ENCODE measurements at places on chromosomes 11 and 22.
A peak's percentile ranks its signal among the peaks of the same experiment; 100 is the strongest.

- peak; percentile 42 for DNase-seq
These were observed 26.0 kb downstream of the ZNRF3 start for GRCh38 chr22:28909375-28909774.

- DNase-seq = no peak
These were observed 21.0 kb upstream of the SWAP70 start for GRCh38 chr11:9642894-9643293.

DNA sequence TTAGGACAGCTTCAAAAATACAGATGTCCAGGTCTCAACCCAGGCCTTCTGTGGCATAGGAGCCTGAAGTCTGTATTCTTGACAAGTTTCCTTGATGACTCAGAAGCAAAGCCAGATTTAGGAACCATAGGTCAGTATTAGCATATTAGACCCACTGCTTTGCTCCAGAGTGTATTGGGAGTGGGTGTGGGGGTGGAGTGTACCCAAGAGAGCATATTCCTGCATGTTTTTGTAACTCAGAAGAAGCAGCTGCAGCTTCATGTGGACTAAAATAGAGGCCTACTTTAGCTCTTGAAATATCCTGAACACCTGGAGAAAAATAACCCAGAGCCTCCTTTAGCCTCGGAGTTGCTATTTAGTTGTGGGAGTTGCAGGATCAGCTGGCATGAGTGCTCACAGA lies 106.7 kb downstream of the CCDC81 start:
- DNase-seq = no peak

GRCh38 chr11:47724041-47724729 lies 9.0 kb upstream of the AGBL2 start:
- DNase-seq = no peak

DNA sequence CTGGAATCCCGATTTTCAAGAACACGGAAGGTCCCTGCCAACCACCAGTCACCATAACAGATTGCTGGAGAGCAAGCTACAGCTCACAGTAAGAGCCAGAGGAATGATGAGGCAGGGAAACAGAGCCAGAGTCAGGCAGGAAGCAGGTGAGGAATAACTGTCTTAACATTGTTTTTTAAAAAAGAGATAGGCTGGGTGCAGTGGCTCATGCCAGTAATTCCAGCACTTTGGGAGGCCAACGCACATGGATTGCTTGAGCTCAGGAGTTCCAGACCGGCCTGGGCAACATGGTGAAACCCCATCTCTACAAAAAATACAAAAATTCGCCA lies 13.5 kb upstream of the CASTOR1 start:
- no peak for DNase-seq

DNA sequence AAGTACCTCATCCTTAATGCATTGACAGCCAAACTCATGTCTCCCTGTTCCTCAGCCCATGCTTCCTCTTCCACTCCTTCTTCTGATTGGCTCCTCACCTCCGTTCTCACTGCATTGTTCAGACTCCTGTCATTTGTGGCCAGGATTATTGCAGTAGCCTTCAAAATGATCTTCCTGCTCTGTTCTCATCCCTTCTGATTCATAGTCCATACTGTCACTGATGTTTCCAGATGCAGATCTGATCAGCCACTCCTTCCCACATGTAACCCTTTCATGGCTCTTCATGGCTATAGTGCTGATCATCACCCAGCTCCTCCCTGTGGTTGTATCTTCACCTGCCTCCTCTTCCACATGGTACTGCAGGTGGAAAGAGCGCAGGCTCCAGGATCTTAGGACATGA lies 71.7 kb downstream of the DEPDC5 start:
- no peak for DNase-seq

GRCh38 chr22:21937041-21937820 lies 15.4 kb downstream of the PPM1F start:
- DNase-seq = no peak

DNA sequence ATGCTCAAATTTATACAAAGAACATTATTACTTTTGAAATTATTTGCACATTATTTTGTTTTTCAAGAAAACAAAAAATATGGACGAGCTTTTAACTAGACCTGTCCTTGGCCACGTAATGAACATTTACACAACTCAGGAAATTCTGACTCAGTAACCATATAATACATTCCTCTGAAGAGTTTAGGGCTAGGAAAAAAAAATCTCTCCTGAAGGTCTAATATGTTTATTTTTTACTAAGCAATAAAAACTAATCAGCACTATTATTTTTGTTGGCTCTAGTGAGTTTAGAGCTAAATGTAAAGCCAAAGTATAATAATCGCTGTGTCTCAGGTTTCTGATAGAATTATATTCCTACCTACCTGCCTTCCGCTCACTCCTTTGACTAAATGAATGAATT lies 187.5 kb downstream of the SWAP70 start:
- no peak for DNase-seq

GRCh38 chr11:32446227-32446626 lies 10.9 kb upstream of the WT1 start:
- DNase-seq = no peak

DNA sequence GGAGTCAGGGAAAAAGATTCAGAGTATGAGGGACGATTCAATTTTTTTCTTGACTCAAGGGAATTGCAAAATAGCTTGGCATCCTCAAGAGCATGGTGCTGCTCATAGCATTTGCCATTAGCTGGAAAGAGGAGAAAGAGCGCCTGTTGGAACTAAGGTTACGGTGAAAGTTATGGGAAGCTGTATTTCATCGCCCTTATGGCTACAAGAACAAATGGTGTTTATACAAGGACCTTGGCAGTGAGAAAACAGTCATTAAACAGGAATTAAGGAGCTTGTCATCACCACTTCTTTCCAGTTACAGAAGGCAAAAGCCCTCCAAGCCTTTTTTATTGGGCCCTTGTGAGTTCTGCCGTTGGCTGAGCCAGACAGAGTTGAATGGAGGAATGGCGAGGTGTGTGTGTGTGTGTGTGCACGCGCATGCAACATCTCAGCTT lies 74.2 kb downstream of the ALX4 start:
- DNase-seq = no peak

DNA sequence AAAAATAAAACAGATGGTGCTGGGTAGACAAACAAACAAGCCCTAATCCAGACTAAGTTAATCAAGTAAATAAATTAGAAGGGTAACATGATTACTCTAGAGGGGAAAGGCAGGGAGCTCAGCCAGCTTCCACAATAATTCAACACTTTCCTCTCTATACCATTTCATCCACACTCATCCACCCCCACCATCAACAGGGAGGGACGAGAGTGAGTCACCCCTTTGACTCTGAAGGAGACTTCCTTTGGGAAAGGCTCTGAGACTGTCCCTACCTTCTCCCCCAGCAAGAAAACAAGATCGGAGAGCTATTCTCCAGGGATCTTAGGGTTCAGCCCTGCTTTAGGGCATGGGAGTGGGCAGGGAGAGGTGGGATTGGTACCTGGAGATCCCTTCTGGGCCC lies 33.1 kb downstream of the TRIM66 start:
- DNase-seq = no peak

DNA sequence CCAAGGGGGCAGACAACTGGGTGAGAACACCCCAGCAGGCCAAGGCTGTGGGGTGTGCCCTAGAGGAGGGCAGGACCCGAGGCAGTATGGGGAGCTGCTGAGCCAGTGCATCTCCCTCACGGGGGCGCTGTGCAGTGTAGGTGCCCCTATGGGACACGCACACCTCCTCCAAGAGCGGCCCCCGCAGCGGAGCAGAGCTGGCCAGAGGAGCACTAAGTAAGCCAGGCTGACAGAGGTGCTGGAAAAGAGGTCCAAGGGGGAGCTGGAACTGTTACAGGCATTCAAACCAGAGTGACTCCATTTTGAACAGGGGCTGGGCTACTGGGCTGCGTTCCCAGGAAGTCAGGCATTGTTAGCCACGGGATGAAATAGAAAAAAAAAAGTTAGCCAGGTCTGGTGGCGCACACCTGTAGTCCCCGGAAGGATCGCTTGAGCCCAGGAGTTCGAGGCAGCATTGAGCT lies 41.8 kb downstream of the TST start:
- peak; percentile 76 for DNase-seq

DNA sequence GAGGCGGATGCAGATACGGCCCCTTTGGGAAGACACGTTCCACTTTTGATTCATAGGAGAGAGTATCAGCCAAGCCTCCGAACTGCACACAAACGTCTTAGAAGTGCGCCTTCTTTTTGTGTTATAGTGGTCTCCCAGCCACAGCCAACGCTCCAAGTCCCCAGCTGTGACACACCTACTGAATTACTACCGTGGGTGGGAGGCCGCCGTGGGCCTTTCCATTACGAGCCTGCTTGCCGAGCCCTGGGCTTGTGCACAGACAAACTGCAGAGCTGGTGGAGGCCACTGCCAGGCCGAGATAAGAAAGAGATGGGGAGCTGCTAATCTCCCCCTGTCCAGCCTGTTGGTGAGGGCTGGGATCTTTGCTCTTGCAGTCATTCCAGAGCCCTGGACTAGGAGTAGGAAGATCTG lies 761 bp downstream of the HMBS start:
- peak; percentile 37 for DNase-seq

GRCh38 chr11:93330446-93330984 lies at the start of gene DEUP1:
TSS of gene DEUP1 (plus strand) at chr11:93330742. CDS start at chr11:93332260, 1,518 bp downstream.
- DNase-seq = peak; percentile 67

DNA sequence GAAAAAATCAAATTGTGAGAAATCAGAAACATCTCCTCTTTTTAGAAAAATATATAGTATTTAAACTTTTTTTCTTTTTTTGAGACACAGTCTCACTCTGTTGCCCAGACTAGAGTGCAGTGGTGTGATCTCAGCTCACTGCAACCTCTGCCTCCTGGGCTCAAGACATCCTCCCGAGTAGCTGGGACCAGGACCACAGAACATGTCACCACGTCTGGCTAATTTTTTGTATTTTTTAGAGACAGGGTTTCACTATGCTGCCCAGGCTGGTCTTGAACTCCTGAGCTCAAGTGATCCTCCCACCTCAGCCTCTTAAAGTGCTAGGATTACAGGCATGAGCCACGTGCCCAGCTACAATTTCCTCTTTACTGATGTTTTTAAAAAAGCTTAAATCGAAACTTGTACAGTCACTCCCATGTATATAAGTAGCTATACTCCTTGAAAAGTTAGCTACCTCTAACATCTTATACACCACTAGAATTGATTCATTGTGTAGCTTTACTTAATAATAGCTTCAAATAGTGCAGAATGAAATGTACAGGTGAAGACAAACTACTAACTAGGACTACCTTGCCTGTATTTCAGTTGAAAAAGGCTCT lies 10.3 kb downstream of the EIF4G2 start:
- no peak for DNase-seq

DNA sequence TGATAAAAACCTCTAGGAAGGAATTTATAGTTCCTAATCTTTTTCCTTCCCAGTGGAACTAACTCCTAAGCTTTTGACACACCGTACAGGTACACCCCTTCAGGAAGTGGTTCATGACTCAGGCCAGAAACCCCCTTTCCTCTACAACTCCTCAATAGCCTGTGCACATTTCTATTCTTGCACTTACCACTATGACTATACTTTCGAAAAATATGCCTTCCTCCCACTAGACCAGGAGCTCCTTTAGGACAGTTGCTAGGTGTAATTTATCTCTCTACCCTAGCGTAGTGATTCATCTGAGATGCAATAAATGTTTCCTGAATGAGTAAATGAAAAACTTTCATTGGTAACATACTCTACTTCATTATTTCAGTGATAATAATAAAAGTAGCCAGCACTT lies 14.5 kb downstream of the MAP6 start:
- peak; percentile 64 for DNase-seq

- no peak for DNase-seq
These were observed 231.8 kb upstream of the CTSC start for GRCh38 chr11:88569342-88569741.

DNA sequence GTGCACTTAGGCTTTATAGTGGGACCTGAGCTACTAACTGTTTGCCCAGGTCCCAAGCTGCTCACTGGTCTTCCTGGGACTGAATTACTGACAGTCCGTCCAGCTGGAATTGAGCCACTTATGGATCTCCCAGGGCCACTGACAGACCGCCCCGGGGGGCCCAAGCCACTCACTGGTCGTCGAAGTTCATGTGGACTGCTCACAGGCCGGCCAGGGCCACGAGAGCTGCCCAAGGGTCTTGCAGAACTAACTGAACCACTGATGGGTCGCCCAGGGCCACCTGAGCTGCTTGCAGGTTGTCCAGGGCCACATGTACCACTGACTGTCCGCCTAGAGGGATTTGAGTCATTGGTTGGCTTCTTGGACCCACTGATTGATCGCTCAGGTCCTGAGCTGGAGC lies 15.1 kb downstream of the MISFA start:
- DNase-seq = no peak

DNA sequence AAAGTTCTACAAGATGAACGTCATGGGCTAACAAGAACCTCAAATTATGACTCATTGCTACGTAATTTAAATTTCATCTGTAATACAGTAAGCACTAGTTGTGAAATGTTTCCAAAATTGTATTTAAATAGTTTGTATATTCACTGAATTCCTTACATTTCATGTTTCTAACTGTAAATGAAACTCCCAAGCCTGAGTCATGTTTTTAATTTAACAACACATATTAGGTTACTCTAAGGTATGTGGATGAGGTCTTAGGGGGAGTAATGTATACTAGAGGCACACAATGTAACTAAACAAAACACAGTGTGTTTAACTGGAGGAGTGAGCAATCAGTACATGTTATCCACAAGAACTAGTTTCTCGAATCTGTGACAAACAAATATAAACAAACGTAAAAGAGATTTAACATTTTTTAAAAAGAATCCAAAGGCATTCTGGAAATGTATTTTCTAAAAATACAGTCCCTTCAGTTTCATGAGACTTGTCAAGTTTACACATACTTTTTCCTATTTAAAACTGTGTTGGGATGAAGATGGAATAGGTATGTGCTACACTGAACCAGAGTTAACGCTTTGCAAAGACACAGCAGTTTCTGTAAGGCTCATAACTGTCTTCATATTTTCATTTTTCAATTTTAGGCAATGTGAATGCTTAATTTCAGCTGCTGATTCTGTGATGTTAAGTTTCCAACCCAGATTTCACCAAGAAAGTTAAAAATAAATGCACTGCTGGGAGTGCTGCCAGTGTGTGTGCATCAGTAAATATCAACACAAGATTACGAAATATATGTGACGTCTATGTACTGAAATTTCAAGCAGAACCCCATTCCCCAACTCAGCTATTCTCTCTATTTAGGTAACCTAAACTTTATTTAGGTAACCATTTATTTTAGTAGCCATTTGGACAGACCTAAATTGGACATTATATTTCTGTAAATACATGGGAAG lies 52.6 kb downstream of the PITPNB start:
- no peak for DNase-seq

GRCh38 chr11:85947431-85948272 lies 92.5 kb downstream of the CCDC83 start:
- peak; percentile 26 for DNase-seq

DNA sequence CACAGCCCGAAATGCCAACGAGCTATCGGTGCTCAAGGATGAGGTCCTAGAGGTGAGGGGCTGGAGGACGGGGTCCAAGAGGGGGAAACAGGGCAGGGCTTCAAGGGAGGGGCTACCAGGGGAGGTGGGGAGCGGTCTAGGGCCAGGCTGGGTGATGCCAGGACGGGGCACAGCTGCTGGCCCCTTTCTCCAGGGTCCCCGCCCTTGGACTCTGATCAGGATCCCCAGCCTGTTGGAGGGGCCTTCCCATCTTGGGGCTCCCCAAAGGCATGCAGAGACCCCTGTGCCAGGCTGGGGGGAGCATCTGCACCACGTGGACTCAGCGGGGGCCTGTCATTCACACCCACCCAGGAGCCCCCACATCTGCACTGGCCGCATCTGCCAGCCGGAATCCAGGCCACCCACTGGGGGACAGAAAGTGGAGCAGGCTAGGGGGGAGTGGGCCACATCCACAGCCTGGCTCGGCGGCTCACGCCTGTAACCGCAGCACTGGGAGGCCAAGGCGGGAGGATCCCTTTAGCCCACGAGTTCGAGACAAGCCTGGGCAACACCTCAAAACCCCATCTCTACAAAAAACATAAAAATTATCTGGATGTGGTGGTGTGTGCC lies 18.9 kb downstream of the EPS8L2 start:
- no peak for DNase-seq

- no peak for DNase-seq
These were observed 362.1 kb upstream of the PDGFD start for GRCh38 chr11:104526006-104526405.

Data from GM13977 (cell line).